ENCODE measurements at places on chromosomes 7 and 10. TPM values are rescaled to one million over a fixed set of nuclear protein-coding genes. Genes with fewer than 3 reads are reported as not detected.

GRCh38 chr7:75694638-75695399 is 43.9 kb downstream of the HIP1 start:
- no peaks in the 10 kb centered on the region for H3K36me3 ChIP-seq
- no peaks in the 10 kb centered on the region for H3K27me3 ChIP-seq
- H3K27ac ChIP-seq = peak overlapping the region; percentile 22
- H3K4me1 ChIP-seq = no peaks in the 10 kb centered on the region
- H3K4me3 ChIP-seq = no peak overlapping the region
- DNase-seq = no peak

GRCh38 chr10:117553815-117554172 is 11.2 kb downstream of the EMX2 start:
- no peaks in the 10 kb centered on the region for H3K36me3 ChIP-seq
- H3K27me3 ChIP-seq = peaks cover 97% of the 10 kb centered on the region
- H3K4me3 ChIP-seq = no peak overlapping the region
- H3K4me1 ChIP-seq = peaks cover 26% of the 10 kb centered on the region
- DNase-seq = no peak

DNA sequence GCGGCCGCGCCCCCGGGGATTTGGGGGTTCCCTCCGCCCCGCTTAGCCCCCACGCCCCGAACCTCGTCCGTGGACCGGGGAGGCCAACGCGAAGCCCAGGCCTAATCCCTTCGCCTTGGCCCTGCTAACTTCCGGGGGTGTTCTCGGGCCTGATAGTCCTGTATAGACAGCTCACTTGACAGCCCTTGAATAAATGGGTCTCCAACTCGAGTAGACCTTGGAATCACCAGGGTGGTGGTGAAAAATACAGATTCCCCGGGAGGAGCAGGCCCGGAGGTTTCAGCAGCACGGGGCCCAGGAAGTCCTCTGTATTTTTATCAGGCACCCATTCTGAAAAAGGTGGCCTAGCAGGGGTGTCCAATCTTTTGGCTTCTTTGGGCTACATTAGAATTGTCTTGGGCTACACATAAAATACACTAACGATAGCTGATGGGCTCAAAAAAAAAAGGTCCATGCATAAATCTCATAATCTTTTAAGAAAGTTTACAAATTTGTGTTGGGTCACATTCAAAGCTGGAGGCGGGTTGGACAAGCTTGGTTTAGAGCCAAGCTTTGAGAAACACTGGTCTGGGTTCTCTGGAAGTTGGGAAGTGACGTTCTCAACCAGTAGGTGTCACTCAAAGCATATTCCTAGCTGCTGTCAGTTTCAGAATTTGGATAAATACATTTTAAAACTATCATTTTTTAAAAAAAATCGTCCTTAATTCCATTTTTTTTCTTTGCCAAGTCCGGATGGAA is 221.7 kb downstream of the PHTF2 start:
- H3K4me3 ChIP-seq = peak overlapping the region; percentile 70
- peak overlapping the region; percentile 97 for H3K27ac ChIP-seq
- H3K36me3 ChIP-seq = no peaks in the 10 kb centered on the region
- no peak for DNase-seq
- H3K27me3 ChIP-seq = no peaks in the 10 kb centered on the region

GRCh38 chr7:348480-348844 is 58.5 kb downstream of the FOXL3 start:
- H3K36me3 ChIP-seq = no peaks in the 10 kb centered on the region
- no peak overlapping the region for H3K4me3 ChIP-seq
- DNase-seq = no peak
- no peak overlapping the region for H3K27ac ChIP-seq
- peaks cover 24% of the 10 kb centered on the region for H3K27me3 ChIP-seq
- peaks cover 5% of the 10 kb centered on the region for H3K4me1 ChIP-seq

GRCh38 chr10:26391701-26392695 is 46.1 kb upstream of the APBB1IP start:
- peaks cover 36% of the 10 kb centered on the region for H3K27me3 ChIP-seq
- H3K27ac ChIP-seq = no peak overlapping the region
- peak; percentile 15 for DNase-seq

DNA sequence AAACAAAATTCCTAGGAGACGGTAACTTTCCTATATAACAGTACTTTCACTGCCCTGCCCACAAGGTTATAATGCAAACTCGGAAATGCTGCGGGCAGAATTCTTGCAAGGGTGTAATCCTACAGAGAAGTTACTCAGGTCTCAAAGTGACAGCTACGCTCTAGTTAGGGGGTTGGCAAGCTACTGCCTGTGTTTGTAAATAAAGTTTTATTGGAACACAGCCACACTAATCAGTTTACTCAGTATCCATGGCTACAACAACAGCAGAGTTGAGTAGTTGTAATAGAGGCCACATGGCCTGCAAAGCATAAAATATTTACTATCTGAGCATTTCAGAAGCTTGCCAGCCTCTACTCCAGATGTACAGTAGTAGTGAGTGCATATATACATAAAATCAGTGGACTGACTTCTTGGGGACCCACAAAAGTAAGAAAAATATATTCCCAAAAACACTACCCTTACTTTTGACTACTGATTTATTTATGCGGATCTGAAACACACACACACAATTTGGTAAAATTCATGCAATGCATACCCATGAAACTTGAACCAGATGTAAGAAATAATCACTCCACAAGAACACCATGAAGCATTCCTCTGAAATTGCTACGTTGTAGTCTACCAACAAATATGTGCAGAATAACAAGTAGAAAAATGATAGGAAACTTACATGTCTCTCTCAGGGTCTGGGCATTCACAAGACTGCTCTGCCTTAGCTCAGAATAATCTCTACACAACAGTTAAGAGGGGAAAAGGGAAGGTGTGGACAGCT is 53.0 kb downstream of the SMURF1 start:
- no peaks in the 10 kb centered on the region for H3K27me3 ChIP-seq
- peaks cover 22% of the 10 kb centered on the region for H3K4me1 ChIP-seq
- DNase-seq = no peak
- no peak overlapping the region for H3K4me3 ChIP-seq

- H3K27ac ChIP-seq = no peak overlapping the region
- no peak for DNase-seq
- no peak overlapping the region for H3K4me3 ChIP-seq
- no peaks in the 10 kb centered on the region for H3K36me3 ChIP-seq
- H3K27me3 ChIP-seq = no peaks in the 10 kb centered on the region
Measured at GRCh38 chr10:120161111-120161510, 268.6 kb downstream of the SEC23IP start.

GRCh38 chr7:31885171-31885570 is 185.0 kb downstream of the PDE1C start:
- no peaks in the 10 kb centered on the region for H3K36me3 ChIP-seq
- peak overlapping the region; percentile 85 for H3K27ac ChIP-seq
- no peak for DNase-seq
- no peak overlapping the region for H3K4me3 ChIP-seq

- H3K36me3 ChIP-seq = no peaks in the 10 kb centered on the region
- H3K27me3 ChIP-seq = peaks cover 10% of the 10 kb centered on the region
- no peak for DNase-seq
- H3K27ac ChIP-seq = no peak overlapping the region
- H3K4me3 ChIP-seq = no peak overlapping the region
- H3K4me1 ChIP-seq = peaks cover 6% of the 10 kb centered on the region
Measured at GRCh38 chr10:22489975-22490374, 144.7 kb downstream of the SPAG6 start.

DNA sequence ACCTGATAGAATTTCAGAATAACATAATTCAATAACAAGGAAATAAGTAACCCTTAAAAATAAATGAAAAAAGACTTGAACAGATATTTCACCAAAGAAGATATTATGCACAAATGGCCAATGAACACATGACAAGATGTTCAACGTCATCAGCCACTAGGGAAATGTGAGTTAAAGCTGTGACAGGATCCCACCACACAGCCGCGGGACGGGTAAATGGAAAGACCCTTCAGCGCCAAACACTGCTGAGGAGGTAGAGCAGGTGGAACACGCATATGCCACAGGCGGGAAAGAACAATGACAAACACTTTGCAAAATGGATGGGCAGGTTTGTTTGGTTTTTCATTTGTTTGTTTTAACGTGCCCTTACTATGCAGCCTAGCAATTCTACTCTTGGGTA is 86.1 kb upstream of the RNF32 start:
- no peak overlapping the region for H3K4me3 ChIP-seq
- H3K27ac ChIP-seq = no peak overlapping the region
- H3K27me3 ChIP-seq = peaks cover 5% of the 10 kb centered on the region
- no peak for DNase-seq
- no peaks in the 10 kb centered on the region for H3K36me3 ChIP-seq

DNA sequence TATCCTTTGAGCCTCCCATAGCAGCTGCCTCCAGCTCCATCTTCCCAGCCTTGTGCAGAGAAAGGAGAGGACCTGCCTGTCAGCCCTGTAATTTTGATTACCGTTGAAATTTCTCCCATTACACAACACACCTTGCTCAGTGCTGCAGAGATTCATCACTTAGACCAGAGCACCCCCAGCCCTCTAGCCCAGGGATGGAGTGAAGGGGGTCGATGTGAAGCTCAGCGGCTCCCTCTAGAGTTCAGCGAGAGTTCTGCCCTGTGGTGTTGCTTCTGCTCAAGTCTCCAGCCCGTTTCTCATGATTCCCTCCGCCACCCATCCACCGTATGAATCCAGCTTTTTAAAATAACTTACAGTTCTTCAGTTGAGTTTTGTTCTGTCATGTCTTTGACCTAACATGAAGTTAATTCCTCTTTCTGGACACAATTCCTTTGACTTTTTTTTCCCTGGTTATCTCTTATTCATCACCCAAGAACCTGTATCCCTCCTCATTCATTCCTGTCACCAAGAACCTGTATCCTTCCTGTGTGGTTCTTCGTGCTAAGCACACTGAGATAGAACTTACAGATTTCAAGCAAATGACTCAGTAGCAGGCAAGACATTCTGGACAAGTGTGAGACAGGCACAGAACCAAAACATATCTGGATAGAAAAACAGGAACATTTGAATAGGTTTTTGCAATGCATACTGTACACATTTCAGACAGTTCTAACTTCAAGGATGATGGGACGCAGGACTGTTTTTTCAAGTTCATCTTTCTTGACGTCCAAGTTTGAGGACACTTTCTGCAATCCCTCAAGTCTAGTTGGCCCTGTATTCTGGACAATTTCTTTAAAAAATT is 35.0 kb upstream of the ZNF32 start:
- peaks cover 30% of the 10 kb centered on the region for H3K4me1 ChIP-seq
- no peak for DNase-seq
- peak overlapping the region; percentile 39 for H3K27ac ChIP-seq
- no peak overlapping the region for H3K4me3 ChIP-seq
- H3K27me3 ChIP-seq = no peaks in the 10 kb centered on the region
- H3K36me3 ChIP-seq = no peaks in the 10 kb centered on the region

GRCh38 chr7:128934361-128935341 is 3.1 kb upstream of the IRF5 start:
- no peak overlapping the region for H3K4me3 ChIP-seq
- H3K27ac ChIP-seq = peak overlapping the region; percentile 14
- H3K4me1 ChIP-seq = peaks cover 18% of the 10 kb centered on the region
- no peaks in the 10 kb centered on the region for H3K36me3 ChIP-seq
- H3K27me3 ChIP-seq = peaks cover 94% of the 10 kb centered on the region
- DNase-seq = no peak

DNA sequence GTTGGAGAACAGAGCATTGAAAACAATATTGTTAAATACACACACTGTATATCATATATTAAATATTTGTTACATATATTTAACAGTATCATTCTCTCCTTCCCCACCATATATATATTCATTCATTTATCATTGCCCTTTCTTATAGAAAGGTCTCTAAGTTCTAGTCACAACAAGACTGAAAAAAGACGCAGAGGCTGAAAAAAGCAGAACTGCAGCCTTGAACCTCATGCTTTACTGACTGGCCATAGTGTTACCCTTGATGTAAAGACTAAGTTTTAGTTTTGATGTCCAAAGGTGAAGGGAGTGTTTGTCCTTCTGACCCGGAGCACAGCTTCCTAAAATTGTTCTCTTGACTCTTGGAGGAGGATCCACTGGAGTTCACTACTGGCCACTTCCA is 247.9 kb downstream of the PTEN start:
- no peaks in the 10 kb centered on the region for H3K27me3 ChIP-seq
- H3K4me3 ChIP-seq = no peak overlapping the region
- no peak overlapping the region for H3K27ac ChIP-seq
- H3K36me3 ChIP-seq = no peaks in the 10 kb centered on the region
- DNase-seq = no peak
- peaks cover 7% of the 10 kb centered on the region for H3K4me1 ChIP-seq

DNA sequence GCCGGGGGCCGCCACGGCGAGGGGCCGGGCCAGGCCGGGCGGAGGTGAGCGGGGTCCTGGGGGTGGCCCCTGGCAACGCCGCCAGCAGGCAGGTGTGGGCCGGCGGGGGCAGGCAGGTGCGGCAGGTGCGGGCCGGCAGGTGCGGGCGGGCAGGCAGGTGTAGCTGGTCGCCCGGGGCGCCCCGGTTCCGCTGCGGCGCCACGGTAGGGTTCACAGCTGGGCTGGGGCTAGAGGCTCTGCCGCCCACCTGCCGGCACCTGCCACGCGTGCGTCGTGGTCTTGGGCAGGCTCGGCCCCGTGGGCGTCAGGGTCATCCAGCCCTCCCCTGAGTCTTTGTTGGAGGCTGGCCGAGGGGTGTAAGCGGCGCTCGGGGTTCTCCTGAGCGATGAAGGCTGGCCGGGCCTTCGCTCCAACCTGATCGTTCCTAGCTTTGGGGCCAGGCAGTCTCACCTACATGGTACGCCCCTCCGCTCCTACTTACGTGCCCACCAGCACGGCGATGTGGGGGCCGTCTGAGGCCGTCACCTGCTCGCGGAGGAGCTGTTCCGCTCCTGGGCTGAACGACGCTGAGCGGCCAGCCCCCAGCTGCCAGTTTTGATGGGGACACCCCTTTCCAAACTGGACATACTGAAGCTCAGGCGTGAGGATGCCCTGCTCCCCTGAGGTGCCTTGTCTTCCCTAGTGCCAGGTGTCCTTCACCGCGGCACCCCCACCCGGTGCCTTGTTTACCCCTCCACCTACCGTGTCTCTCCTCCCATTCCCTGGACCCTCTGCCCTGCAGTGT is 493 bp downstream of the ZMIZ2 start:
- no peak for DNase-seq
- no peaks in the 10 kb centered on the region for H3K36me3 ChIP-seq
- H3K4me3 ChIP-seq = peak overlapping the region; percentile 95
- peak overlapping the region; percentile 100 for H3K27ac ChIP-seq
- H3K4me1 ChIP-seq = peaks cover 51% of the 10 kb centered on the region
- no peaks in the 10 kb centered on the region for H3K27me3 ChIP-seq

GRCh38 chr7:92656121-92656520 is 65.9 kb upstream of the FAM133B start:
- DNase-seq = no peak
- peaks cover 5% of the 10 kb centered on the region for H3K36me3 ChIP-seq
- no peaks in the 10 kb centered on the region for H3K27me3 ChIP-seq
- H3K4me3 ChIP-seq = no peak overlapping the region

GRCh38 chr7:2431260-2431867 is 28.0 kb downstream of the CHST12 start:
- DNase-seq = no peak
- peaks cover 11% of the 10 kb centered on the region for H3K4me1 ChIP-seq
- H3K4me3 ChIP-seq = no peak overlapping the region

Gene GPR85
- total RNA-seq = 0.69 TPM

Gene HABP2
- total RNA-seq = not detected

Gene LIPN
- not detected for total RNA-seq

Gene LRIT1
- not detected for total RNA-seq

All from left ventricle myocardium inferior (tissue), 1 donor.